Urothelium cell line (cell line): ENCODE measurements at places on chromosomes 2 and 18.

DNA sequence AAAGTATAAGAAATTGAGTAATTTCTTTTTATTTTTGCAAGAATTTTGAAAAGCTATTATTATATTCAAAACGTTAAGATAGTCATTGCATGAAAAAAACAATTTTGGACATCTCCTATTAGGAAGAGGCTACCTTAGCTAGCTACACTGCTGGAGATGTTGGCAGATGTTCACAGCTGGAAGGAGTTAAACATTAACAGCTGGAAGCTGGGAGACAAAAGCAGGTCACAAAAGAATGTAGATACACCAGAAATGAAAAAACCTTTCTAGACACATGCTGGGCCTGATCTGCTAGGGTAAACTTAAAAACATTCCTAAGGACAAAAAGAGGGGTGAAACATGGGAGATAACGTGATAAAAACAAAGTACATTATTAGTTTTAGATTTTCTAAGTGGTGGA, 84.4 kb downstream of the SESTD1 start:
- no peak for DNase-seq

GRCh38 chr18:51658436-51658835, 461.0 kb upstream of the MEX3C start:
- no peak for DNase-seq

DNA sequence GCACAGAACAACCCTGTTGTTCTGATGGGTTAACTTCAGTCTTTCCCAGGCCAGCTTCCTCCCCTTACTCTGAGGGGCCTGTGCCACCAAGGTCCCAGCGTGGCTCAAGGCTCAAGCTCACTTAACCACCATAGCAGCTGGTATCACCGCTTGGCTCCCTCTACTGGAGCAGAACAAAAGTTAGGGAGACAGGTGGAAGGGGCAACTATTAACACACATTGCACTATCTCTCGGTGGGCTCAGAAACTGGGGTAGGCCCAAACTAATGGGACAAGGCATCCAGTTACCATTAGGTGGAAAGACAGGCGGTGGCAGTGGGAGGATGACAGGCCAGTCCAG, 88.7 kb upstream of the ATL2 start:
- DNase-seq, result peak; percentile 29

DNA sequence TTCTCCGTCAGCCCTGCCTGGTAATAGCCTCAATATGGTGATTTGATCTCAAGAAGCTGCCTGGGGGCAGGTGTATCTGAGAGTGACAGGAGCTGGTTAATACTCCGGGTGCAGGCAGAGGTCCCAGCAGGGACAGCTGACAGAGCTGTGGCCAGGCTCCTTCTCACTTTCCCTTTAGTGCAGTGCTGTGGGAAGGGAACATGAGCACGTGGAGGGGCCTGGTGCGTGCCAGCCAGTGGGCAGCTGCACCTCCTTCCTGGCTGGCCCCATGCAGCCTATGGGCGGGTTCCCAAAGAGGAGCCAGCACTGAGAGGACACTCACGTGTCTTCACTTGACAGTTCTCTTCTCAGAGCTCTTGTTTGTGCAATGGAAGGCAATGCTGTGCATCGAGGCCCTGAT, 9.1 kb downstream of the CNNM4 start:
- DNase-seq, result no peak

- DNase-seq, result no peak
Measured at GRCh38 chr18:63975628-63976027, 5.7 kb downstream of the SERPINB8 start.

DNA sequence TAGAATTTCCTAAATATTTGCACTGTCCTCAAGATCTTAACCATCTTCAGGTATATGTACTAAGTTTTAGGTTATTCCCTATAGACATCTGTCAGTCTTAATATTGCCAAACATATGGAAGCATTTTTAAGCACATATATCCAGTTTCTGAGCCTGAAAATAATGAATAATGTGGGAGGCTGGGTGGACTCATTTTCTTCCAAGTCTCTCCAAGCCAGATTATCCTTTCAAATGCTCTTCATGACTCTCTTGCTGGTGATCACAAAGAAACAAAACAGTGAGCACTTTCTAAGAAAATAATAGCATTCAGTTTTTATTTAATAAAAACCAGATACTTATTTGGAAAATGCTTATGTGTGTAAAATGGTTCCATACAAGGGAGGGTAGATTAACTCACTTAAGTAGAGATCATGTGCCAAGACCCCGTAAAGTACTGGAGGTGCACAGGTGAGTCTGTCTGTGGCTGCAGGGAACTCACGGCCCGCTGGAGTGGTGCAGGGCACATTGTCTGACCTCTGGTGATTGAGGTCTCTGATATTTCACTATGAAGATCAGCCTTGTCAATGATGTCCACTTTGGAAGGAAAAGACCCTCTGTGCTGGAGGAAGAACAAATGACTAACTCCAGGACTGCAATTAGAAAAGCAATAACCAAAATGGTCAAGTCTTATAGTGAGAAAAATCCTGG, 161.6 kb downstream of the TMEM18 start:
- no peak for DNase-seq
